Stimulated activated CD4-positive, alpha-beta T cell treated with anti-CD3 and anti-CD28 coated beads, Interleukin-15, amount 100 ng/mL, for 48 hours (primary cell): ENCODE measurements at places on chromosomes 7 and 10.

DNA sequence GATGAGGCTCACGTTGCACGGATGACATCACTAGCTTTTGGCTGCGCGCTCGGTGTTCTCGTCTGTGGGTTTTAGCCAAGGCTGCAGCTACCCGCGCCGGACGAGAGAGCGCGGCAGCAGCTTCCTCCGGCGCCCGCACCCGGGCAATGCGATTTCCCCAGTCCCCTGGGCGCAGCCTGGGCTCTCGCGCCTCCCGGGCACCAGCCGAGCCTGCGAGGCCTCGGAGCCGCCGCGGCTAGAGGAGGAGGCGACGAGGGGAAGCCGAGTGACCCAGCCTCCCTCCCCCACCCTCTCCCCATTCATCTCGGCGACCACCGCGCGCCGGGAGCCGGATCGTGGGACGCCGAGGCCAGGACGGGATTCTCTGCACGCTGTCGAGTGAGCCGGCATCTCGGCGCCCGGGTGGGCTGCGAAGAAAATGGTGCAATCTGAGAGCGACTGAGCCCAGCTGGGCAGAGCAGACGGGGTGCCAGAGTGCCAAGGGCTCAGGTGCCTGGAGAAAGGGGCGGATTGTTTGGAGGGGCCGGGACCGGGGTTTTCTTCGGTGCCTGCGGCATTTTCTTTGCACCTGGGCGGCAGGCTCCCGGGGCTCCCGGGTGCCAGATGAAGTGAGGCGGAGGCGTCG lies 1.2 kb upstream of the TMEM178B start:
- no peak for DNase-seq

DNA sequence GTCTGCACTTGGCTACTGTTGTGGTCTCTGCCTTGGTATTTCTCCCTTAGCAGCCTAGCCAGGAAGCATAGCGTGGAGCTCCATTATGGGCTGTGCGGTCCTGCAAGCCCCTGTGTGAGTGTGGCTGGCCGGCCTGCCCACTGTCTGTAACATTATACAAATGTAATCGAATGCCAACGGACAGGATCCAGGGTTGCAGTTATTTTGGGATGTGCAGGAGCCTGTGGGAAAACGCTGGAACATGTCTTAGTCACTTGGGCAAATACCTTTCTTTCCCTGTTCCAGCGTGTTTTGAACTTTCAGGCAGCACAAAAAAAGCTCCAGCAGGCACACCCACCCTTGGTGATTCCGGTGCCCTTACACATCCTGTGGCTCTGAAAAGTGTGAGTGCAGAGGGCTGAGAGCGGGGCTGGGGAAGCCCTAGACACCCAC lies 29.5 kb downstream of the BAG3 start:
- no peak for DNase-seq

DNA sequence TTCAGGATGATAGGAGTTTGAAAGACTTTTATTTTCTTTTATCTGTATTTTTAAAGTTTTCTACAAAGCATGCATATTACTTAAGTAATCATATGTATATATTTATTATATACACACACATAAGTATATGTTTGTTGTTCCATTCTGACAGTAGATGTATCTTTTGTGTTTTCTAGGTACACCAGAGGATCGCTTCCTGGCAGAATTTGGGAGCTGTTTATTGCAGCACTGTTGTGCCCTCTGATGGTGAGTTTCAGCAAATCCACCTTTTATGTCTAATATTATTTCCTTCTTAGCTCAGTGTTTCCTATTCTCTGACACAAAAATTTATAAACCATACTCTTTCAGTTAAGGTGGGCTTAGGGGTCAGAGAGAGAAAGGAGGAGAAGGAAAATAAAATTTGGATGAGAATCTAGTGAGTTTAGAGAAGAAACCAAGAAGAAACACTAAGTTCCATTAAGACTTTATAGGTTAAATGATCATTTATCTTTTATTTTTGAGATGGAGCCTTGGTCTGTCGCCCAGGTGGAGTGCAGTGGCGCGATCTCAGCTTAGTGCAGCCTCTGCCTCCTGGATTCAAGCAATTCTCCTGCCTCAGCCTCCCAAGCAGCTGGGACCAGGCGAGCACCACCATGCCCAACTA lies 59.2 kb upstream of the OIT3 start:
- DNase-seq, result no peak

GRCh38 chr7:104208421-104208780 lies 588 bp upstream of the ORC5 start:
- DNase-seq, result no peak

DNA sequence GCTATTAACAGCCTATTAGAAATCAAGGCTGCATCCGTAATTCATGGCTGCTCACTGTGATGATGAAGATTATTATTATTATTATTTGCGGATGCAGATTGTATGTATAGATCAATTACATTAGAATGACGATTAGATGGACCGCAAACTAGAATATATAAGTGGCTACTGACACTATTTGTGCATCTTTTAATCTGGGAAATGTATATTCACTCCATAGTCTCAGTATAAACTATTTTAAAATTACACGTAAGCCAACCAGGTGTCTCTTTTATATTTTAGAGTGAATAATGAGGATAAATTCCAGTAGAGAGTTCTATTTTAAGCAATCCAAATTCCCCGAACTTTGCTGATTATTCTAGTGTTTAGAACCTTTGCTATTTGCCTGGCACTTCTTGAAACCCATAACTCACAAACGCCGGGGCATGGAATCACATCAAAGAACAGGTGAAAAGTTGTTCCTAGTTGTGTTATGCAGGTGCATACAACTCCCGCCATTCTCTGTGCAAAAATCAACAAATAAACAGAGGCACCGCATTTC lies 509 bp upstream of the ING3 start:
- no peak for DNase-seq

GRCh38 chr10:106973288-106973687 lies 191.2 kb downstream of the SORCS1 start:
- DNase-seq, result no peak
